ENCODE measurements at places on chromosomes 6 and 20.

DNA sequence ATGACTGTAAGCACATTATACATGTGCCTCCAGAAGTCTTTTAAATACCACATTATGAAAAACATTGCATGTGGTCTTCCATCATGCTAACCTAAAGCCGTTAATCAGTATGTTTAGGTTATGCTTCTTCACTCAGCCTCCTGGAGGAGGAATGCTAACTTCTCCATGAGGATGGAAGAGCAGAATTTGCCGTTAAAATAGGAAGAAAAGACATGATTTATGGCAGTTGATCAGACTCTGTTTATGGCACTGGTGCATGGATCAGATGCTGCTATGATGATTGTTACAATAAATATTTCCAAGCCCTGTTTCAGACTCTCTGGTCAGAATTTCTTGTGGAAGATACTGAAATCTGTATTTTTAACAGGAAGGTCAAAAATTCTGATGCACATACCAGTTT lies 31.7 kb downstream of the MAP3K4 start:
- no peaks in the 10 kb centered on the region for H3K27me3 ChIP-seq
- H3K4me3 ChIP-seq, result no peak overlapping the region
- no peak for DNase-seq
- H3K27ac ChIP-seq, result no peak overlapping the region
- peaks cover 1% of the 10 kb centered on the region for H3K36me3 ChIP-seq

DNA sequence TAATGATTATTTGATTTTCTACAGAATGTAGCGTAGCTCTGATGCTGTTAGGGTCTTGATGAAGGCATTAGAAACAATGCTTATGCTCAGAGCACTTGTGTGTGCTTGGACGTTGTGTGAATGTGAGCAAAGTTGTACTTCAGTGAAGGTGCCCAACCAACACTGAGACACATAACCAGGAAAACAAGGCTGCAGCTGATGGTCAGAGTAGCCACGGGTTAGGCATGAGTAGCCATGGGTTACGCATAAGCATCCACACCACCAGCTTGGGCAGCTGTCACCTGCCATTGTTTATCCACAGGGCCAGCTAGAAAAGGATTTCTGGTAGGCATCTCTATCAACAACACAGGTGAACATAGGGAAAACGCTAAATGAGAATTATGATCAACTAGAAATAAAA lies 326.6 kb downstream of the NRN1 start:
- no peak overlapping the region for H3K4me3 ChIP-seq
- H3K4me1 ChIP-seq, result peaks cover 14% of the 10 kb centered on the region
- H3K27me3 ChIP-seq, result no peaks in the 10 kb centered on the region
- DNase-seq, result no peak
- H3K36me3 ChIP-seq, result no peaks in the 10 kb centered on the region

DNA sequence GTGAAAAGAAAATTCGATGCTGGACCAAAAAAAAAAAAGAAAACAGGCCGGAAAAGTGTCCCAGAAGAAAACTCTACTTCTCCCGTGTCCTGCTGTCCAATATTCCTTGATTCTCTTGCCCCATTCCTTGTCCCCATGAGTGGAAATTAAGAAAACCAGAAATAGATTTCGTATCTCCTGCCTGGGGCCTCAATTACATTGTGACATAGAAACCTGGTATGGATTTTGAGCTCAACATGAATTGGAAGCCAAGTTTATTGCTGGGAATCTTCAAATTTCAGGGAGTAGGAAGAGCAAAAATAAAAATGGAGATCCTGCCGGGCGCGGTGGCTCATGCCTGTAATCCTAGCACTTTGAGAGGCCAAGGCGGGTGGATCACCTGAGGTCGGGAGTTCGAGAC lies 11.9 kb downstream of the ISM1 start:
- no peak overlapping the region for H3K27ac ChIP-seq
- no peak for DNase-seq
- H3K36me3 ChIP-seq, result no peaks in the 10 kb centered on the region
- peaks cover 12% of the 10 kb centered on the region for H3K4me1 ChIP-seq

DNA sequence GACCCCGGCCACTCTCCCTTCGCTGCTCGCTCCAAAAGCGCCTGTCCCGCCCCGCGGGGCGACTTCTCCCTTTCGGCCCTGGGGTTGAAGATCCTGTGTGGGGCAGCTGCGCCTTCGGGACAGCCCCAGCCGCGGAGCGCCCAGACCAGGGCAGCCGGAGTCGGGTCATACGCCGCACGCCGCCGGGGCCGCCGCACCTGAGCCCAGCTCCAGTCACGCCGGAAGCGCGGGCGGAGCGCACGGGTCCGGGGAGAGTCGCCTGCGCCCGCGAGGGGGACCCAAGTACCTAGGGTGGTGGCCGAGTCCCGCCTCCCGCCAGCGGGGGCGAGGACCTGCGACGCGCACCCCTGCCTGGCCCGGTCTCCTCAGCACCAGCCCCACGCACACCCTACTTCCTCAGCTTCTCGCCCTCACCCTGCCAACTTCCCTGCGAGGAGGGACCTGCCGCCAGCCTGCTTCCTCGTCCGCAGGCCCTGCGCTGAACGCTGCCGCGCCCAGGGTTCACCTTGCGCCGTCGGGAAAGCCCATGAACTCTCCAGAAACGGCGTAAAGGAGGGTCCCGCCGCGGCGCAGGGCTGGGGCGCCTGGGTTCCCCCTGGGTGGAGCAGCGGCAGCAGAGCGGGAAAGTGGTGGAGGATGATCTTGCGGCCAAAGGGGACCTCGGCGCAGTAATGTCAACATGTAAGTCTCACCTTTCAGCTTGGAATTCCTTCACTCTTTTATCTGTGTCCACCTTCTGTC lies at the start of gene ADGRG6:
Gene ADGRG6, plus strand, starts transcription at position 357 of the 741 bp plus-strand sequence. Its CDS starts 323 bp downstream, at position 680.
- H3K27ac ChIP-seq, result peak within 1 kb of the TSS; percentile 62
- H3K27me3 ChIP-seq, result peaks cover 2% of the 10 kb centered on the region
- H3K4me3 ChIP-seq, result peak within 1 kb of the TSS; percentile 76
- DNase-seq, result no peak
- no peaks in the 10 kb centered on the region for H3K36me3 ChIP-seq
- H3K4me1 ChIP-seq, result peaks cover 23% of the 10 kb centered on the region

- H3K4me3 ChIP-seq, result no peak overlapping the region
- H3K27me3 ChIP-seq, result no peaks in the 10 kb centered on the region
- peaks cover 20% of the 10 kb centered on the region for H3K4me1 ChIP-seq
- no peaks in the 10 kb centered on the region for H3K36me3 ChIP-seq
- DNase-seq, result no peak
These were observed 270.6 kb upstream of the MARCKS start for GRCh38 chr6:113586413-113587077.

- peaks cover 3% of the 10 kb centered on the region for H3K36me3 ChIP-seq
- no peaks in the 10 kb centered on the region for H3K27me3 ChIP-seq
- no peak for DNase-seq
- peaks cover 15% of the 10 kb centered on the region for H3K4me1 ChIP-seq
- H3K27ac ChIP-seq, result no peak overlapping the region
These were observed 1.4 kb upstream of the MANBAL start for GRCh38 chr20:37288091-37288490.

- no peak overlapping the region for H3K4me3 ChIP-seq
- H3K36me3 ChIP-seq, result peaks cover 10% of the 10 kb centered on the region
- H3K27me3 ChIP-seq, result no peaks in the 10 kb centered on the region
- peaks cover 29% of the 10 kb centered on the region for H3K4me1 ChIP-seq
- no peak for DNase-seq
- peak overlapping the region; percentile 78 for H3K27ac ChIP-seq
These were observed 45.5 kb downstream of the SLC9A8 start for GRCh38 chr20:49858076-49858585.

GRCh38 chr6:118896339-118897136 lies 2.6 kb downstream of the ASF1A start:
- H3K27ac ChIP-seq, result peak overlapping the region; percentile 90
- DNase-seq, result no peak
- H3K4me3 ChIP-seq, result peak overlapping the region; percentile 87
- H3K27me3 ChIP-seq, result no peaks in the 10 kb centered on the region
- H3K4me1 ChIP-seq, result peaks cover 58% of the 10 kb centered on the region

GRCh38 chr6:43021270-43022047 lies at the start of gene RRP36:
TSS of gene RRP36 (plus strand) at chr6:43021623. CDS start at chr6:43021655, 32 bp downstream.
- peaks cover 33% of the 10 kb centered on the region for H3K4me1 ChIP-seq
- no peaks in the 10 kb centered on the region for H3K27me3 ChIP-seq
- peaks cover 21% of the 10 kb centered on the region for H3K36me3 ChIP-seq
- H3K4me3 ChIP-seq, result peak within 1 kb of the TSS; percentile 91
- no peak for DNase-seq

- peak overlapping the region; percentile 73 for H3K27ac ChIP-seq
- no peak overlapping the region for H3K4me3 ChIP-seq
- no peaks in the 10 kb centered on the region for H3K36me3 ChIP-seq
These were observed 38.4 kb downstream of the ALDH8A1 start for GRCh38 chr6:134911547-134911946.

GRCh38 chr6:18260448-18261106 lies 3.8 kb downstream of the DEK start:
- no peaks in the 10 kb centered on the region for H3K27me3 ChIP-seq
- peak overlapping the region; percentile 85 for H3K27ac ChIP-seq
- H3K4me3 ChIP-seq, result peak overlapping the region; percentile 40
- peaks cover 50% of the 10 kb centered on the region for H3K4me1 ChIP-seq
- no peak for DNase-seq

GRCh38 chr20:24206995-24207394 lies 218.4 kb upstream of the GGTLC1 start:
- DNase-seq, result no peak
- H3K4me3 ChIP-seq, result no peak overlapping the region

GRCh38 chr6:692356-692851 lies 535 bp downstream of the EXOC2 start:
- no peaks in the 10 kb centered on the region for H3K27me3 ChIP-seq
- peak overlapping the region; percentile 90 for H3K27ac ChIP-seq
- DNase-seq, result no peak
- peaks cover 30% of the 10 kb centered on the region for H3K4me1 ChIP-seq
- H3K36me3 ChIP-seq, result no peaks in the 10 kb centered on the region

DNA sequence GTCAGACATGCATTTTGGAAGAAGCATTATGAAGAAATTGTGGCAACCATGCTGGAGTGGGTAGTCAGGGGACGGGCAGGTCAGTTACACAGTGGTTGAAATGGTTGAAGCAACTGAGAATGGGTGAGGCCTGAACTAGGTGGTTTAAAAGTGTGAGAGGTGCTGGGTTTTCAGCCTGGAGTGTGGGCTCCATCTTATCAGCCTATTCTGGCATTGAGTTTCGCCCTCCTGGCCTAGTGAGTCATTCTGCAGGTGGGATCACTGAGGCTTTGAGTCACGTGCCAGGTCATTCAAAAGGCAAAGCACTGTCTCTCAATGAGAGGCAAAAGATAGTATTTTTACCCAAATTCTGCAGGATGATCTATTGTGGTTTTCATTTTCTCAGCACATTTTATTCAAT lies 181.9 kb upstream of the CHD6 start:
- no peak for DNase-seq
- no peaks in the 10 kb centered on the region for H3K4me1 ChIP-seq
- H3K4me3 ChIP-seq, result no peak overlapping the region
- no peak overlapping the region for H3K27ac ChIP-seq
- no peaks in the 10 kb centered on the region for H3K36me3 ChIP-seq

GRCh38 chr6:144607998-144608735 lies 323.0 kb downstream of the UTRN start:
- no peaks in the 10 kb centered on the region for H3K27me3 ChIP-seq
- peaks cover 10% of the 10 kb centered on the region for H3K36me3 ChIP-seq
- no peaks in the 10 kb centered on the region for H3K4me1 ChIP-seq
- no peak for DNase-seq

DNA sequence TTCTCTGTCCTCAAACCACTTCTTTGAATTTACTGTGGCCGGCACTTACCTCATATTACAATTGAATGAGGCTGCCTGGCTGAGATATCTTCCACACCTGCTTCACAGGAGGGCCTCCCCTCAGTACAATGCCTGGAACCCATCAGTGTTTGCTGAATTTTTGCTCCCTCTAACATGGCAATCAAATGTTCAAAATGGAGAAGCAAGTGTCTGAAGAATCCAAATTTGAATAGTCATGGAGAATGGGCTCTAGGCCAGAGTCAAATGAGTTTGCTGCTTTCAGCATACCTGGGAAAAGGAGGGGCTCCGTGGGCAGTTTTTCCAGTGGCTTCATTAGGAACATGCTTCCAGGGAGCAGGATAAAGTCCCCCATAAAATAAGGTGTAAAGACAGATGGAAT lies 564.8 kb downstream of the UTRN start:
- H3K4me1 ChIP-seq, result peaks cover 11% of the 10 kb centered on the region
- H3K27ac ChIP-seq, result no peak overlapping the region
- H3K4me3 ChIP-seq, result no peak overlapping the region
- no peak for DNase-seq

- no peak overlapping the region for H3K27ac ChIP-seq
- H3K36me3 ChIP-seq, result no peaks in the 10 kb centered on the region
- no peak overlapping the region for H3K4me3 ChIP-seq
These were observed 121.7 kb downstream of the NFATC2 start for GRCh38 chr20:51420805-51421204.

DNA sequence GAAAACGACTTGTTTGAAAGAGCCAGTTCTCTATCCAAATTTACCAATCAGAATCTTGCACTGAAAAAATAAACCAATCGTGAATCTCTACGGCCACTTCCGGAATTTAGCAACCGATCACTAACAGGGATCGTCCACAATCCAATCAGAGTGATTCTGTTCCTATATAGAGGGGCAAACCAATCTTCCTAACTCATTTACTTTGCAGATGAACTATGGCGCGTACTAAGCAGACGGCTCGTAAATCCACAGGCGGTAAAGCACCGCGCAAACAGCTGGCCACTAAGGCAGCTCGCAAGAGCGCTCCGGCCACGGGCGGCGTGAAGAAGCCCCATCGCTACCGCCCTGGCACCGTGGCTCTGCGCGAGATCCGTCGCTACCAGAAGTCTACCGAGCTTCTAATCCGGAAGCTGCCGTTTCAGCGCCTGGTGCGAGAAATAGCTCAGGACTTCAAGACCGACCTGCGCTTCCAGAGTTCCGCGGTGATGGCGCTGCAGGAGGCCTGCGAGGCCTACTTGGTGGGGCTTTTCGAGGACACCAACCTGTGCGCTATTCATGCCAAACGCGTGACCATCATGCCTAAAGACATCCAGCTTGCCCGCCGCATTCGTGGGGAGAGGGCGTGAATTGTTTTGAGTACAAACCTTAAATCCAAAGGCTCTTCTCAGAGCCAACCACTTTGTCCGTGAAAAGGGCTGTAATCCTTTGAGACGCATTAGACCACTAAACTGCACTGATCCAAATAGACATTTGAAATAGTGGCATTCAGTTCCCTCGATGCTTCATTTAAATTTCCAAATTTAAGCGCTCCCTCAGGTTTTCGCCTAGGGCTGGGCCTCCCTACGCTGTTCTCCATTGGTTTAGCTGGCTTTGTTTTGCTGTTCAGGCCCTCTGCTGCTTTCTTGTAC lies 138.0 kb downstream of the HFE start:
- H3K4me1 ChIP-seq, result peaks cover 3% of the 10 kb centered on the region
- no peak overlapping the region for H3K4me3 ChIP-seq
- DNase-seq, result no peak

DNA sequence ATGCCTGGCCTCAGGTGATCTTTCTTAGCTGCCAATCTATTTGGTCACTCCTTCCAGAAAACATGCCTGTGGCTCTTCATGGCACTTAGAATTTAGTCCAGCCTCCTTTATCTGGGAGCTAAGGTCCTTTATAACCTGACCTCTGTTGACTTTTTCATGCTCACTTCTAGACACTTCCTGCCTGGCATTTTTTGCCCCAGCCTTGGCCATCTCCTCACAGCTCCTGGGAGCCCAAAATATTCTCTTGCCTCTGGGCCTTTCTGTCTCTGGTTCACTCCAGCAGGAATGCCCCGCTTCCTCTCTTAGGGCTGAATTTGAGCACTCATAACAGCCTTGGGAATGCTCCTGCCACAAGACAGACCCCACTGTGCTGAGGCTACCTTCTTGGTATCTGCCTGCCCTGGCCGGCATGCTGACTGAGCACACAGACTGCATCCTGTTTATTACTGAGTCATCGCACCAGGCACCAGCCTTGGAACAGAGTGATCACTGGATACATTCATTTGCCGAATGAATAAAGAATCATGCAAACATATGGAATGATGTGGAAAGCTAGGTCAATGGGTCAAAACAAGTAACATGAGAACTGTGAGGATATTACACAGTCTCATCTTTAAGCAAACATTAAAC lies 5.8 kb upstream of the EEF1E1 start:
- H3K27ac ChIP-seq, result peak overlapping the region; percentile 89
- peaks cover 22% of the 10 kb centered on the region for H3K4me1 ChIP-seq
- no peaks in the 10 kb centered on the region for H3K27me3 ChIP-seq
- H3K4me3 ChIP-seq, result no peak overlapping the region
- no peak for DNase-seq

All from chondrocyte (in vitro differentiated cells).